ENCODE measurements at places on chromosomes 7 and 10.

- peak; percentile 23 for DNase-seq
Measured at GRCh38 chr7:44622342-44623151, 16.1 kb downstream of the OGDH start.

DNA sequence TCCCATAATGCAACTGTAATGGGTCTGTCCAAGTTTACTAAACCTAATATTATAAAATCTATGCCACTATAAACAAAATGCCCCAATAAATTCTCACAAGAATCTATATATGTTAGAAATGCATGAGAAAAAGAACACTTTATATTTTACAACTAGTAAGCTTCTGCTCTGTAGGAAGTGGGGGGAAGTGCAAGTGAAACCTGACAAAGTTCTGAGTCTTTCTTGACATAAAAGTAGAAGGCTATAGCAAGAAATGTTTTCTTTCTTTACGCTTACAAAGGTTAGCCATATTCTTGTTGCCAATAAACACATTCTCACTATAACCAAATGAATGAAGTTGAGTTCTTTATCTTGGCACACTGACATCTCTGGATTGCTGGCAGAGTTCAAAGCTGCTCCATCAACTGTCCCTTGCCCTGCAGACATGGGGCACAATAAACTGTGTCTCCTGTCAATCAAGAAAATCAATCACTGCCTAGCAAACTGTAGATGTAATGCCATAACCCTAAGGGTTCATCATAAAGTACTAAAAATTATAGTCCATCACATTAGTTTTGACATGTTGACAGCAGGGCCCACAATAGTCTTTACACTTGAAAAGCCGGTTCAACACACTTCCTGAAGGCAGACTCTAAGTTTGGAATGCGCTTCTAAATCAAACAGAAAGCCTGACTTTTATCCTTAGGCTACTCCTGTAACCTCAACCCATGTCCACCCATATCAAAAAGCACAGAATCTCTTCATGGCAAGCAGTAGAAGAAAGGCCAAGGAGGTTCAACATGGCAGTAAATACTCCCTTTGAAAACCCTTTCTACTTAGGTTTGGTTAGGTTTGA, 58.6 kb downstream of the TPK1 start:
- no peak for DNase-seq

DNA sequence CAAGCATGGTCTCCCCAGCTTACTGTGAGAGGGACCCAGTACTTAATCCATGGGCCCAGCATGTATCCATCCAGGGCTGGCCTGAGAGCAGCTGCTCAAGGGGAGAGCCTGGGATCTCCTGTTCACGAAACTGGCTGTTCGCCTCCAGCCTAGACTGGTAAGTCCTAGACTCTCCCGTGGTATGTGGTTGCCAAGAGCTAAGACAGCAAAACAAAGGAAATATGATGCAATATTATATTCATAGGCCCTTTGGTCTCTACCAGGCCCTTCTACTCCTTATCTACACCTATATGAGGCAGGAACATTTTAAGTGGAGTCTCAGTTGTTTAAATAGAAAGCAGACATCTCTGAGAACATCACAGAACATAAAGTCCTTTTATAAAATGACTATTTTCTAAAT, 28.9 kb upstream of the STK17A start:
- peak; percentile 15 for DNase-seq

DNA sequence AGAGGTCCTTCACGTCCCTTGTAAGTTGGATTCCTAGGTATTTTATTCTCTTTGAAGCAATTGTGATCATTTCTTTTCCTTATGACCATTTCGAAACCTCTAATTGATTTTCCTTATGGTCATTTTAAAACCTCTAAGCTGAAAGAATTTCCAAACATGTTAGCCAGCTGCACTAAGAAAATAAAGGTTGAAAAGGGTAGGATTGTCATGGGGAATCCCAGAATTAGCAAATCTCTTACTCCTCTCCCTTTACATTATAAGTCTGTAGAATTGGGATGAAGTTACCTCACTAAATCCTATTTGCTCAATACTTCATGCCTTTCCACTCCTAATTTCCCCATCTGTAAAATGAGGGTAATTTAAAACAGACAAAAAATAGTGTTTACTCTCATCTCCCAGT, 79.5 kb downstream of the FAM185A start:
- no peak for DNase-seq

- DNase-seq = no peak
Measured at GRCh38 chr10:48209241-48209640, 65.3 kb downstream of the FRMPD2 start.

DNA sequence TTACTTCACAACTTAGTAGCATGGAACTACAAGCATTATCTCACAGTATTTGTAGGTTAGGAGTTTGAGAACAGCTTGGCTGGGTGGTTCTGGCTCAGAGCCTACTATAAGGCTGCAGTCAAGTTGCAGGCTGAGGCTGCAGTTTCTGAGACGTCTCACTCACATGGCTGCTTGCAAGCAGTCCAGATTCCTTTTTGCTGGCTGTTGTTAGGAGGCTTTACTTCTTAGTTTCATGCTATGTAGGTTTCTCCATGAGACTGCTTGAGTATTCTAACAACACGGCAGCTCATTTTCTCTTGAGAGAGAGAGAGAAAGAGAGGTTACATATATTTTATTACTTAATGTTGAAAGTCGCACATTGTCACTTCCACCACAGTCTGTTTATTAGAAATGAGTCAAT, 1073.9 kb downstream of the NXPH1 start:
- DNase-seq = no peak

- DNase-seq = no peak
Measured at GRCh38 chr10:100779329-100779728, 33.9 kb downstream of the PAX2 start.

GRCh38 chr10:88091490-88092061, 228.2 kb downstream of the PTEN start:
- peak; percentile 78 for DNase-seq

- DNase-seq = no peak
Measured at GRCh38 chr10:125141150-125141859, 19.1 kb downstream of the CTBP2 start.

- no peak for DNase-seq
Measured at GRCh38 chr10:20615395-20615794, 281.7 kb downstream of the NEBL start.

- no peak for DNase-seq
Measured at GRCh38 chr10:12027539-12027938, 15.1 kb downstream of the UPF2 start.

GRCh38 chr10:68721673-68722335, 765 bp downstream of the CCAR1 start:
- no peak for DNase-seq

GRCh38 chr10:102421507-102421756, 796 bp downstream of the FBXL15 start:
- DNase-seq = no peak

- no peak for DNase-seq
Measured at GRCh38 chr7:15839416-15840100, 153.1 kb upstream of the MEOX2 start.

- DNase-seq = no peak
Measured at GRCh38 chr7:142376356-142376997, 118.6 kb upstream of the PRSS58 start.

GRCh38 chr7:150435047-150435389, 15.4 kb upstream of the GIMAP8 start:
- no peak for DNase-seq

GRCh38 chr10:44928462-44928861, 17.3 kb downstream of the TMEM72 start:
- no peak for DNase-seq

- no peak for DNase-seq
Measured at GRCh38 chr7:74325210-74325565, 36.0 kb downstream of the CLIP2 start.

DNA sequence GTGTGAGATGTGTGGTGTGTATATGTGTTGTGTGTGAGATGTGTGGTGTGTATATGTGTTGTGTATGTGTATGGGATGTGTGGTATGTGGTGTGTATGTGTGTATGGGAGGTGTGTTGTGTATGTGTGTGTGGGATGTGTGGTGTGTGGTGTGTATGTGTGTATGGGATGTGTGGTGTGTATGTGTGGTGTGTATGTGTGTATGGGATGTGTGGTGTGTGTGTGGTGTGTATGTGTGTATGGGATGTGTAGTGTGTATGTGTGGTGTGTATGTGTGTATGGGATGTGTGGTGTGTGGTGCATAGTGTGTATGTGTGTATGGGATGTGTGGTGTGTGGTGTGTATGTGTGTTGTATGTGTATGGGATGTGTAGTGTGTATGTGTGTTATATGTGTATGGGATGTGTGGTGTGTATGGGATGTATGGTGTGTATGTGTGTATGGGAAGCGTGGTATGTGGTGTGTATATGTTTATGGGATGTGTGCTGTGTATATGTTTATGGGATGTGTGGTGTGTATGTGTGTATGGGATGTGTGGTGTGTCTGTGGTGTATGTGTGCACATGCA, 30.8 kb downstream of the IKZF1 start:
- no peak for DNase-seq

- no peak for DNase-seq
Measured at GRCh38 chr7:103936558-103936957, 52.9 kb downstream of the RELN start.

DNA sequence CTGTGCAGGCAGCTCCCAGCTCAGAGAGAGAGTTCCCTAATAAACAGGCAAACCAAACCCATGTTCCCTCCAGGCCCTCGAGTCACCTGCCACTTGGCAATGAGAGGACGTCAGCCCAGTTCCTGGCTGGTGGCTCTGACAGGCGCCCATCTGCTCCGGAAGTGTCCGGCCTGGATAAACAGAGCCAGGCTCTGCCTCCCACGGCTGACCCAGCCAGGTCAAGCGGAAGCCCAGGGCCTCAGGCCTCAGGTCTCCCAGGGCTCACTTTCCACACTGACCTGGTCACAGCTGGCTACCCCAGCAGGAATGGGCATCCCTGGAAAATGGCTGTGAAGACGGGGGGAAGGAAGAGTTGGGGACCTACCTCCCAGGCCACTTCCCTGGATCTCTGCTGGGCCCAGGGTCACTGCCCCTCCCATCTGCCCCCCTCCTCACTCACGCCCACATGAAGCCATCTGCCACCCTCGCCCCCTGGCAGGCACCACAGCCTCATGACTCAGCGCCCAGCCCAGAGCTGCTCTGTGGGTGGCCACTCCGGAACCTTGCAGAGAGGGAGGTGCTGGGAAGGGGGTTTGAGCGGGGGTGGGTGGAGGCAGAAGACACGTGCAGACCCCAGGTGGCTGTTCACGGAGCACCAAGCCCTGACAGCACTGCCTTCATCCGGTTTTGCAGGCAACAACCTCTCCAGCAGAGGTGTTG, 37.4 kb upstream of the DUSP5 start:
- DNase-seq = peak; percentile 14

DNA sequence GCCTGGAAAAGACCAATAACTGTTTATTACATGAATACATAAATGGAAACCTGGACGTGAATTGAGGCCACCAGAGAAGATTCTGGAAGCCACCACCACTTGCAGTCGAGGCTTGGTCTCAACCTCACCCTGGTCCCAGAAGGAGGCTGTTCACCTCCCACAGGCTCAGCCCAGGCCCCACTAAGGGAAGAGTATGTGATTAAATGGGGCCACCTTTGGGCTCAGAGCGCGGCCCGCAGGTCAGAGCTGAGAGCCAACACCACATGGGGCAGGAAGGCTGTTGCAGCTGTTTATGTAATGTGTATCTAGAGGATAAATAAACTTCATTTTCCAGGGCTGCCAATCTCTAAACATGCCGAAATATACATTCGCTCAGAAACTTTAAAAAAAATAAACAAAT, 17.6 kb upstream of the FGFR2 start:
- DNase-seq = no peak
